ENCODE measurements at places on chromosomes 4 and X. TPM values are rescaled to one million over a fixed set of nuclear protein-coding genes. Genes with fewer than 3 reads are reported as not detected.

TMEM156 gene
- total RNA-seq = 0.22 TPM

ENAM gene
- total RNA-seq = not detected

TCP11X2 gene
- total RNA-seq = not detected

MAGEA2B gene
- total RNA-seq = 21.8 TPM

- no peak for DNase-seq
Observed at GRCh38 chr4:105150503-105150902, 3.8 kb downstream of the TET2 start.

DNA sequence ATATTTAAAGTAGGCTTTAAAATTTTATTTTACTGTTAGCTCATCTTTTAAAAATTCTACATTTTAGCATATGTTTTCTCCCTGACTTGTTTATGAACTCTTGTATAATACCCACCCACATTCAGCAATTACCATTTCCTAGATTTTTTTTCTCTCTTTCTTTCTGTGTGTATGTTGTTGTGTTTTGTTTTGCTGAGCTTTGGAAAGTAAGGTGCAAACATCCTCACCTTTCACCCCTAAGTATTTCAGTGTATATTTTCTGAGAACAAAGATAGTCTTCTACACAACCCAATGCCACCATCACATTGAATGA lies 18.8 kb downstream of the GRPR start:
- no peak for DNase-seq

DNA sequence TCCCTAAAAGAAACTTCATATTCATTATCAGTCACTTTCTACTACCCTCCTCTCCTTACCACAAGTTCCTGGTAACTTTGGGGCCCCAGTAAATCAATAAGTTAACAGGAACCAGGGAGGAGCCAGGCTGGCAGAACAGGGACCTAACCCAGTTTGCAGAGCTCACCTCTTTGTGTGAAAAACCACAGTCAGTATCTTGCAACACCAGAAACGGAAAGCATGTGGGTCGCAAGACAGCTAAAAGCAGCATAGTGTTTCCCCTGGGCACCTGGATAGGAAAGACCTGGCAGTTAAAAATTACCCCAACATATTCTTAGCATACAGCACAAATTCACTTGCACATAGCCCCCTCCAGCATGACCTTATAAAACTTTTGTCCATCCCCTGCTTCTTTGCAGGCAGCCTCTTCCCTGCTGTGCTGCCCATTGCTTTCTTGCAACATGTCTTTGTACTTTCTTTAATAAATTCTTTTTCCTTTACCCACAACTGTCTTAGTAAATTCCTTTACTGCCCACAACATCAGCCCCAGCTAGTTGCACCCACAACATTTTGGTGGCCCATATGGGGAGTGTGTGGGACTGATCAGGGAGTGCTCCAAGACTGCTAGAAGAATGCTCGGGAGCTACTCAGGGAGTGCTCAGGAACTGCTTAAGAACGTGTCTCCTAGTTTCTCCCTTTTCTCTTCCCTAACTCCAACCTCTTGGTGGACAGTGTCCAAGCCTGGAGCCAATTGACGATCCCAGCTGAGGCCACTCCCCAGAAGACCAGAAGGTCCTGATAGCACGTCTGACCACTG lies 83.4 kb downstream of the MSN start:
- no peak for DNase-seq

Measured in HCT116 (cell line).